ENCODE measurements at places on chromosomes 7 and 10.

DNA sequence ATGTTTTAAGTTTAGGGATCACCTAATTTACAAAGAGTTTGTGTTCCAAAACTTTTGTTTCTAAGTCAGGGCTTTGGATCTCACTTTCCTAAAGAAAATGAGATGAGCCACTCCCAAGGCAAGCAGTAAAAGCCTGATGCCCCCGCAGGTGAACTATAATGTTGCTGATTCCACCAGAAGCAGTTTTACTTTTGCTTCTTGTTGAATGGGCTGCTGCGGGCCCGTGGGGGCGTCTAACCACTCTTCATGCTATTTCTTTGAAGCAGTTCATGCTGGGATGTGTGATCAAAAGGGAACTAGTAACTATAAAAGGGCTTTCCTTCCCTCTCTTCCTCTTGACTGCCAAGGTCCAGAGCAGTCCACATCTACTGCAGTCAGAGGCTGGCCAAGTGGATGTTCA, 118.7 kb upstream of the NEBL start:
- no peak for DNase-seq
- no peaks in the 10 kb centered on the region for H3K4me1 ChIP-seq
- no peak overlapping the region for H3K27ac ChIP-seq

DNA sequence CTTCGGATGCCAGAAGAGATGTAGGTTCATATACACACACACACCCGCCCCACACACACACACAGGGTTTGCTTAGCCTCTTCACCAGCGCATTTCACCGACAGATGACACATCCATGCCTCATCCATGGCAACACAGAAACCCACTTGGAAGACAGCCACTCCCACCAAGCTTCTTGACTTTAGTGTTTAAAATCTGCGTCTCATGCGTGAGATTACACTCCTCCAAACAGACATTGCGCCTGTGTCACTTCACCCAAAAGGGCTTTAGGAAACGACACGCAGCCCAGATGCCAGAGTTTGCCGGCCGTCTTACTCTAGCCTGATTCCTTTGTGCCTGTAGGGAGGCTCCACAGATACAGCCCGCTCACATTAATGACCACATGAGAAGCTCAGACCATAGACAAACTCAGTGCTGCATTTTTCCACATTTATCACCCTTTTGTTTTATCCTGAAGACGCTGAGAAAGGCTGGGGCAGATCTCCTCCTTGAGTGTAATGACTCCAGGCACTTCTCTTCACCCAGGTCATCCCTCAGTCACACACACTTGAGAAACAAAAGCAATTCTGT, 73.8 kb downstream of the DIP2C start:
- H3K36me3 ChIP-seq = no peaks in the 10 kb centered on the region
- DNase-seq = no peak
- H3K27me3 ChIP-seq = no peaks in the 10 kb centered on the region
- no peak overlapping the region for H3K27ac ChIP-seq
- no peak overlapping the region for H3K4me3 ChIP-seq

DNA sequence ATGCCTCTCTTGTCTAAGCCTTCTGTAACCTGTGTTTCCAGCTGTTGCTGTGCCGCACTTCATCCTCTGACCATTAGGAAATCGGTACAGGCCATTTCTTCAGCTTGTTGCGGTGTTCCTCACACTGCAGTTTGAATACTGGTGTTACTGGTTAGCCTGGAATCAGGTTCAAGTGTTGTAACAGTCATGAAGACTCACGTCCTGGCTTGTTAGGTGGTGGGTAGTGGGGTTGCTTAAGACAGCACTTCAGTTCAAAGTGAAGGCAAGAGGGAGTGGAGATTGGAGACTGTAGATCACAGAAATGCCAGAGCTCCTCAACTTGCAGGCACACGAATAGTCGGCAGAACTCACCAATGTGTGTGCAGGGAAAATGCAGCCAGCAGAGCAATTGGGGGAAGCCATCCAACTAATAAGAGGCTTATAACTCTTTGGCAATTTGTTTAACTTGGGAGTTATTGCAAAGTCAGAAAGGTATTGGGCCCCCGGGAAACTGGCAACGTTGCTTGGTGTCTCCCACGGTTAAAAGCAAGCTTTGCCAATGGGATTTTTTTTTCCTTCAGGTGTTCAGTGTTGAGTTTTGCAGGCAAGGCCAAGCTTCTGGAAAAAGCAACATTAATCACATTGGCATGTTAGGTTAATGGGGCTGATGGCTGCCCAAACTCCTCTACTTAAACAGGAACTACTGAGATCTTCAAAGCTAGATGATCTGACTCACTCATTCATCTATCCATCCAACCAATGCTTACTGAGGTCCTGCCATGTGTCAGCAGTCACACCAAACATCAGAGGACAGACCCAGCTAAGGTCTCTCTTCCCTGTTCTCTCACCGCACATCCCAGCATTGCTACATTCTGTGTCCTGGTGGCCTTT, 380.9 kb downstream of the GATA3 start:
- H3K27me3 ChIP-seq = no peaks in the 10 kb centered on the region
- H3K4me3 ChIP-seq = no peak overlapping the region
- no peak for DNase-seq
- no peaks in the 10 kb centered on the region for H3K36me3 ChIP-seq
- H3K4me1 ChIP-seq = no peaks in the 10 kb centered on the region

DNA sequence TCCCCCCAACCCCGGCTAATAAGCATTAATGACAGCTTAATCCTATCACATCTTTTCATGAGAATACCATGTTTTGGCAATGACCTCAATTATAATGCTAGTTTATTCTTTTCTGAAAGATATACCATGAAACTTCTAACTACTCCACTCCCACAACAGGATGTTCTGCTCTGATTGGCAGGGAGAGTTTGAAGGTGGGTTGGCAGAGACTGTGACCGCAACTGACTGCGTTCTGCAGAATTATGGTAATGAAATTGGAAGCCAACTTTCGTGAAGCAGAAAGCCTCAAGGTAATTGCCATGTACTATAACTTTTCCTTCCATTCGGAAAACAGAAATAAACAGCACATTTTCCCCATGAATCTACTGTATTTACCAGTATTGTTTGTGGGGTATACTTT, 288.2 kb upstream of the SEMA3D start:
- no peak for DNase-seq
- H3K36me3 ChIP-seq = no peaks in the 10 kb centered on the region
- H3K27me3 ChIP-seq = no peaks in the 10 kb centered on the region
- no peak overlapping the region for H3K27ac ChIP-seq
- H3K4me1 ChIP-seq = no peaks in the 10 kb centered on the region
- H3K4me3 ChIP-seq = no peak overlapping the region

DNA sequence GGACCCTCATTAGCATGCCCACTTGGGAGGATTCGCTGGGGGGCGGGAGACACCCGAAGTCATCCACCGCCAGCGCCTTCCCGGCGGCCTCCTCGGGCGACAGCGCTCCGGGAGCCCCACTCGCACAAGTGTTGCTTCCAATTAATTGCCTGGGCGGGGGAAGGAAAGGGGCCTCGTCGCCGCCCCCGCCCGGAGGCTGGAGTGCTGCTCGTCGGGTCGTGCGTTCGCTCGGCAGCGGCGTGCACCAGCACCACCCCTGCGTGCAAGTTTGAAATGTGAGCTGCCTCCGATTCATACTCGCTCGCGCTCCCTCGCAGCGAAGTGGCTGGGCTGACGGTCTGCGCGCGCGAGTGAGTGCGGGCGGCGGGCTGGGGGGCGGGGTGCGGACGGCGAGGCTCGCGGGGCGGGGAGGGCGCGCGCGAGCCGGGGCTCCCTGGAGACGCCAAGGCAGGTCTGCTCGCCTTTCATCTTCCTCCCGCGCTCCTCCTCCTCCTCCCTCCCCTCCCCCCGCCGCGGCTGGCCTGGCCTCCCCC, 104.6 kb upstream of the PPIF start:
- peaks cover 87% of the 10 kb centered on the region for H3K4me1 ChIP-seq
- peak overlapping the region; percentile 54 for H3K4me3 ChIP-seq
- no peaks in the 10 kb centered on the region for H3K36me3 ChIP-seq
- peak overlapping the region; percentile 73 for H3K27ac ChIP-seq
- DNase-seq = peak; percentile 71

DNA sequence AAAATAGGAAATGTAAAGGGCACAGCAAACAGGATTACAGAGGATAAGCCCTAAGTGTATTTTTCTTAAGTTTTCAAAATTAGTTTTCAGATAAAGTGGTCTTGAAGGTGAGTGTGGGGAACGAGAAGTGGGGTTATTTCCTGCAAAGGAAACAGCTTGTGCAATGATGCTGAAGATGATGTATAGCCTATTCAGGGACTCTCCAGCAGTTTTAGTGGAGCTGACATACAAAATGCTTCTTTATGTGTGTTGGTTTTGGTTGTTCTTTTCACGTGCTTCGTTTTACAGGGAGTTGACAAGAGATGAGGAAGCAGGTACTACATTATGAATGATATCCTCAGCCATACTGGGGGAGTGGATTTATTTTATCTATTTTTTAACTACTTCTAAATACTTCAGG, 20.5 kb downstream of the CASD1 start:
- no peak overlapping the region for H3K27ac ChIP-seq
- H3K4me3 ChIP-seq = no peak overlapping the region
- no peak for DNase-seq
- H3K27me3 ChIP-seq = no peaks in the 10 kb centered on the region
- no peaks in the 10 kb centered on the region for H3K4me1 ChIP-seq
- peaks cover 44% of the 10 kb centered on the region for H3K36me3 ChIP-seq

DNA sequence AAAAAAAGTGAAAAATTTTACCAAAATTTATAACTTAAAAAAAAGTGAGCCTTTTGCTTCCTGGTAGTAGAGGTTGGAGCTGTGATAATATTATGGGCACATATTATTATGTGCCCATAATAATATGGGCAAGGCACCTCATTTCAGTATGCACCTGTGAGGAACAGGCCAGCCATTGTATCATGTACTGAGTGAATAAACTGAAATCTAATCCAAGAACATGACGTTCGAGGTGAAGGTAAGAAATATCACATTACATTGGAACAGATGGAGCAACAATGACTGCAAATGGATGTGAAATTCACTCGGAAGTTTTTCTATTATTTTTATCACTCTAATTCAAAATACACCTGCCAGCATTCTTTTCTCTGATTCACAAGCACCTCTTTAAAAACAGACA, 216.0 kb downstream of the KLF6 start:
- no peaks in the 10 kb centered on the region for H3K36me3 ChIP-seq
- no peaks in the 10 kb centered on the region for H3K27me3 ChIP-seq
- H3K4me1 ChIP-seq = peaks cover 4% of the 10 kb centered on the region
- no peak overlapping the region for H3K27ac ChIP-seq

DNA sequence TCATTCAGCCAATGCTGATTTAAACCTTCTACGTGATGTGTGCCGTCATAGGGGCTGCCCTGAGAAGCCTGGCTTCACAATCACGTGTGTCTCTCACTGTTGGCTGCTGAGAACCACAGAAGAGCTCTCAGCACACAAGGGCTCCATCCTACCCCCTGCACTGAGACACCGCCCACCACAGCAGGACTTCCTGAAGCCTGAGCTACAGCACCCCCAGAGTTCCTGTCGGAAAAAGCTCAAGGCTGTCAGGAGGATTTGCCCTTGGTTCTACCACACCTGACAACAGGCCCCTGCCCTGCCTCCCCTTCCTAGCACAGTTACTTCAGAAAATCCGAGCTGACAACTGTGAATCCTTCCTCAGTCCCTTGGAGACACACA, 191.9 kb downstream of the MAD1L1 start:
- H3K4me1 ChIP-seq = peaks cover 18% of the 10 kb centered on the region
- H3K27me3 ChIP-seq = no peaks in the 10 kb centered on the region
- DNase-seq = peak; percentile 15
- H3K4me3 ChIP-seq = no peak overlapping the region

GRCh38 chr10:109939315-109939961, 16.1 kb upstream of the XPNPEP1 start:
- no peaks in the 10 kb centered on the region for H3K27me3 ChIP-seq
- H3K4me1 ChIP-seq = peaks cover 14% of the 10 kb centered on the region
- no peak overlapping the region for H3K27ac ChIP-seq
- no peak for DNase-seq

DNA sequence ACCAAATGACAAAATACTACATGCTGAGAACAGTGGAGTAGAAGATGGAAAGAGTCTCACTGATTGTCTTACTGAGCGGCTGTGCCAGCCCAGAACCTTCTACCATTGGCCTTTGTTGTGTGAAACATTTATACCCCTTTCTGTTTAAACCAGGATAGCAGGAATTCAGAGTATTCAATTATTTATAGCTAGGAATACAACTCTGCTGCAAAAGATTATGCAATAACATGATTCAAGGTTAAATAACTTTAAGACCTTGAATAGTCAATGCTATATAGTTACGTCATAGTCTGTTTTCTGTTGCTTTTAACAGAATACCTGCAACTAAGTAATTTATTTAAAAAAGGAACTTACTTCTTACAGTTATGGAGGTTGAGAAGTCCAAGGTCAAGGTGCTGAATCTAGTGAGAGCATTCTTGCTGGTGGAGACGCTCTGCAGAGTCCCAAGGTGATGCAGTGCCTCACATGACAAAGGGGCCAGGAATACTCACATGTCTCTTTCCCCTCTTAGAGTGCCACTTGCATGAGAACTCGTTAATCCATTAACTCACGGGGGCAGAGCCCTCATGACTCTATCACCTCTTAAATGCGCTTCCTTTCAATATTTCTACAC, 371.8 kb downstream of the MDFIC start:
- H3K4me1 ChIP-seq = no peaks in the 10 kb centered on the region
- no peak overlapping the region for H3K27ac ChIP-seq
- H3K27me3 ChIP-seq = no peaks in the 10 kb centered on the region
- H3K36me3 ChIP-seq = no peaks in the 10 kb centered on the region
- DNase-seq = no peak

GRCh38 chr7:81986723-81987470, 217.1 kb upstream of the HGF start:
- no peaks in the 10 kb centered on the region for H3K36me3 ChIP-seq
- no peaks in the 10 kb centered on the region for H3K27me3 ChIP-seq
- no peak for DNase-seq
- no peak overlapping the region for H3K4me3 ChIP-seq

- no peak for DNase-seq
- H3K36me3 ChIP-seq = no peaks in the 10 kb centered on the region
- H3K4me1 ChIP-seq = no peaks in the 10 kb centered on the region
- no peak overlapping the region for H3K4me3 ChIP-seq
Observed at GRCh38 chr7:144936314-144936713, 100.5 kb upstream of the TPK1 start.

DNA sequence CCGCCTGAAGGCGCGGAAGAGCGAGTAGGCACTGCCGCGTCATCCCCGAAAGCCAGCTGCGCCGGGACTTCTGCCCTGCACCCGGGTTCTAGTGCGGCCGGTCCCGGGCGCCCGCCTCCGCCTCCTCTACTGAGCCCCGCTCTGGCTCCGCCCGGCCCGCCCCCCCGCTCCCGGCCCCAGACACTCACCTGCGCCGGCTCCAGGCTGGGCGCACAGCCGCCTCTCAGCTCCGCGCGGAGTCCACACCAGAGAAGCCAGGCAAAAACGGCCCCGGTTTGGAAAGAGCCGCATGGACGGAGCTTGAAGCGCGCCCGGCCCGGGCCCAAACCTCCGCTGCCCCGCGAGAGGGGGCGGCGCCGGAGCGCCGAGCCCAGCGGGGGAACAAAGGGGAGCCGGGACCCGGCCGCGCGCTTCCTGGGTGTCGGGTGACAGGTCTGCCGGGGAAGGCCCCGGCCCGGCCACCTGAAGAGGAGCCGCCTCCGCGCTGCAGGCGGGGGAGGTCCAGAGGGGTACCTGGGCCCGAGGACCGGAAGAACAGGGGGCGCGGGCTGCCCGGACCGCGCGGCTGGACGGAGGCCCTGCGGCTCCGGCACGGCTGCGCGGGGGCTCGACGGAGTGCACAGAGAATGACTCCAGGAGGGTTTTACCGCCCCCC, 168.2 kb downstream of the NRF1 start:
- H3K4me3 ChIP-seq = peak overlapping the region; percentile 58
- peaks cover 90% of the 10 kb centered on the region for H3K27me3 ChIP-seq
- peak; percentile 85 for DNase-seq
- H3K4me1 ChIP-seq = peaks cover 62% of the 10 kb centered on the region
- peak overlapping the region; percentile 64 for H3K27ac ChIP-seq
- no peaks in the 10 kb centered on the region for H3K36me3 ChIP-seq

GRCh38 chr7:42233171-42233570, 3.8 kb downstream of the GLI3 start:
- peaks cover 12% of the 10 kb centered on the region for H3K27me3 ChIP-seq
- H3K27ac ChIP-seq = no peak overlapping the region
- DNase-seq = no peak
- H3K4me1 ChIP-seq = peaks cover 26% of the 10 kb centered on the region
- no peaks in the 10 kb centered on the region for H3K36me3 ChIP-seq
